Pericardium fibroblast (primary cell): ENCODE measurements at places on chromosomes 2 and 18. TPM values are rescaled to one million over a fixed set of nuclear protein-coding genes. Genes with fewer than 3 reads are reported as not detected.

GRB14 gene
- total RNA-seq = 1.4 and 2.3 TPM in 2 replicates

GALNT5 gene
- total RNA-seq = 0.70 and 1.7 TPM in 2 replicates

SPATA3 gene
- not detected in 2 replicates for total RNA-seq

AFF3 gene
- 0.17 and 0.58 TPM in 2 replicates for total RNA-seq

KLHL14 gene
- not detected in 2 replicates for total RNA-seq

FAHD2B gene
- 3.8 and 9.3 TPM in 2 replicates for total RNA-seq

KCNF1 gene
- total RNA-seq = not detected in 2 replicates

ACMSD gene
- not detected in 2 replicates for total RNA-seq

ESPNL gene
- total RNA-seq = 1.8 and 5.0 TPM in 2 replicates

GREB1 gene
- 0.23 and 0.43 TPM in 2 replicates for total RNA-seq
